NCI-H524 treated with DMSO at 0.1 percent for 48 hours (cell line): ENCODE measurements at places on chromosomes 7 and 10.

- no peak for DNase-seq
These were observed 1.3 kb upstream of the RASSF4 start for GRCh38 chr10:44958196-44958897.

GRCh38 chr10:11993834-11994468, 48.7 kb downstream of the UPF2 start:
- DNase-seq = no peak

DNA sequence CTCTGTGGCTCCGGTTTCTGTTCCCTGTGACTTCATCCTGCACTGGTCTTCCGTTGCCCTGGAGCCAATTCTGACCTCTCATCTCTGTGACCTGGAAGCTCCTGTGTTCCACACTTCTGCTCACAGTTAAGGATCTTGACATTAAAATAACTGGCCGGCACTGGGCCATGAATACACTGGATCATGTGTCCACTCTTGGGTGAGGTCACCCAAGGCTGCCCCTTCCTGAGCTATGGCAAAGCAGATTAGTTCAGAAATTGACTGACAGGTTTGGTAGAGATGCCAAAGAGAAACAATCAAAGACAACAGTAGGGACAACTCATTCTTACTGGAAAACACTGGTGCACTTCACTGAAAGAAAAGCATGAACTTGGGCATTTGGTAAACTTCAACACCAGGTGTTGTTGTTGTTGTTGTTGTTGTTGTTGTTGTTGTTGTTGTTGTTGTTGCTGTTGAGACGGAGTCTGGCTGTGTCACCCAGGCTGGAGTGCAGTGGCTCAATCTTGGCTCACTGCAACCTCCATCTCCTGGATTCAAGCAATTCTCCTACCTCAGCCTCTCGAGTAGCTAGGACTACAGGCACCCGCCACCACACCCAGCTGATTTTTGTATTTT, 36.7 kb upstream of the GRID1 start:
- no peak for DNase-seq

DNA sequence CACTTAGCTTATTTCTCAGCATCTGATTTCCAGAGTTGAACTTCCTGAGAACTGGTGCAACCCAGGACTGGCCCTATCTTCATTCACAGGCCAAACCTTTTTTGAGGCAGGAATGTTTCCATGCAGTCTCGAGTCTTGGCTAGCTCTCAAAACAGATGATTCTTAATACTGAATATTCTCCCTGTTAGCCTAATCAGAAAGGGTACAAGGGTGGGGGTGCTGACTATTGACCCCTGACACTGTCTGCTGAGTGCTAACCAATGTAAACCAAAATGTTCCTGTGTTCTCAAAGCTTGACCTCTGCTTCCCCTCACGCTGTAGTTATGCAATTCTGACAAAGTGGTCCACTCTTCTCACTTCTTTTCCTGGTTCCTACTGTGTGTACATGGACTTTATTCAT, 25.3 kb downstream of the VWDE start:
- DNase-seq = no peak

DNA sequence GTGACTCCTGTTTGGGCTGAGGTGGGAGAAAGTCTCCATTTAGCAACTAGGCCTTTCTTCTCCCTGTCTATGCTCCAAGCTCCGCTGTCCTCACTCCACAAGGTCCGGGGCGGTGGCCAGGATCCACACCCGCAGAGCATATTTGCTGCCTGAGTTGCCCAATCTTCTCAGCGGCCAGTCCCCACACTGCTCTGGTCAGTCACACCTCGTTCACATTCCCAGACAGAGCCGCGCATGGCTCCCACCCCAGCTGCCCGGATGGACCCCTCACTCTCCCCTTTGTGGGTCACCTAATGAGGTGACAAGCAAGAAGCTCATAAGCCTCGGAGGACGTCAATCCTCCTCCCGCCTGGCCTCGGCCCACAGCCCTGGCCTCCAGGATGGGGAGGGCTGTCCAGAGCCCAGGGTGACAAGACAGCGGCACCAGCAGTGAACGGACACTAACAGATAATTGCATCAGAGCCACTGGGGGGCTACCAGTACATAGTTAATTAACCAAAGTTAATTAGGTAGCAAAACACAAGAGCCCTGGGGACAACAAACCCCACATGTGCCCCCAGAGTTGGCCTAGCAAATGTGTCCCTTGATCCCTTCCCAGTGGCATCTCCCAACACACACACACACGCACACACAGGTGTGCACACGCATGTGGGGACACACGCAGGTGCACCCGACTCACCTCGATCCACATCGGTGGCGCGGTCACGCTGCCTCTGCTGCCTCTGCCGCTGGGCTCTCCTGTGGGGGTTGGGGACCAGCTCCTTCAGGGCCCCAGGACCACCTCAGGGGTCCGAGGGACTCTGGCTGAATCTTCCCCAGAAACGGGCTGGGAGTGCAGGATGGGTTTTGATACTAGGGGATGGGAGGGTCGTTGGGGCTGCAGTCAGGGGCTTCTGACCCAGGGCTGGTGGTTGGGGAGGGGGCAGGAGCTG, 11.8 kb downstream of the EPHA1 start:
- DNase-seq = no peak

- DNase-seq = no peak
These were observed 1080.9 kb upstream of the C7orf33 start for GRCh38 chr7:147509541-147510200.

DNA sequence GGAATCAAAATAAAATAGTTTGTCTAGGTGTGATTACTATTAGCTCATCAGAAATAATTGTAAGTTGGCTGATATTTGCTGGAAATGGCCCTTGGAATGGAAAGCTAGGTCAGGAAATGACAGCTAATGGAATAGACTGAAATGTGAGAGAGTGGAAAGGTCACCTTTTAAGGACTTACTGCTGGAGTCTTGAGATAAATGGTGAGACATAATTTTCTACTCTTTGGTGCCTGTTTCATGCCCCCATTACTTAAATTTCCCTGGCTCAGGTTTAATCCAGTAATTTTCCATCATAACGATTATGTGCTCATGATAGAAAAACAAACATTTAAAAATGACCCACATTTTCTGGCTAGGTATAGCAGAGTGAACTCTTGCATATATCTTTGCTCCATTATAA, 123.6 kb downstream of the ADAM22 start:
- no peak for DNase-seq
